ENCODE measurements at places on chromosomes 1 and 21. TPM values are rescaled to one million over a fixed set of nuclear protein-coding genes. Genes with fewer than 3 reads are reported as not detected.

Gene YBX1
- 791 TPM for total RNA-seq

Gene CDC14A
- total RNA-seq: 24.9 TPM

Gene LCE3E
- total RNA-seq: not detected

DNA sequence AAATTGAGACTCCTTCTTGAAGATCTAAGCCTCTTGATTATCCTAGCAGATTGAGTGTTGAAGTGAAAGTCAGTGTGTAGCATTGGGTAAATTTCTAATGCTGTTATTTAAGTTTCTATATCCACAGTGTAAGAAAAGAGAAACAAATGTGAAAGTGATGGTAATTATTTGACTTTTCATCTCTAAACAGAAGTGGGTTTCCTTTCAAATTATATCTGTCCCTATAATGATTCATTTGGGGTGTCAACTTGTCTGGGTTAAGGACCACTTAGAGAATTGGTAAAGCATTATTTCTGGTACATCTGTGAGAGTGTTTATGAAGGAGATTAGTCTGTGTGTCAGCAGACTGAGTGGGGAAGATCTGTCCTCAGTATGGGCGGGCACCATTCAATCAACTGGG is 133.0 kb upstream of the HMCN1 start:
- DNase-seq: no peak

- DNase-seq: no peak
These were observed 220.9 kb upstream of the JUN start for GRCh38 chr1:59004755-59005154.

- DNase-seq: no peak
These were observed 16.2 kb upstream of the MARK1 start for GRCh38 chr1:220511785-220512184.

Data from activated CD8-positive, alpha-beta T cell treated with anti-CD3 and anti-CD28 coated beads, Interleukin-2, amount 10 ng/mL, durations not matched to agents 7 days and 5 days (primary cell).